Chondrocyte (in vitro differentiated cells): ENCODE measurements at places on chromosomes 5 and 9. TPM values are rescaled to one million over a fixed set of nuclear protein-coding genes. Genes with fewer than 3 reads are reported as not detected.

Gene LVRN
- 0.19 to 0.62 TPM (median 0.46 TPM) in 3 replicates for total RNA-seq

Gene IL3
- not detected in 3 replicates for total RNA-seq

Gene SVEP1
- total RNA-seq: 0.72 to 2.0 TPM (median 0.90 TPM) in 3 replicates

Gene APBA1
- 6.9 to 12.5 TPM (median 12.3 TPM) in 3 replicates for total RNA-seq

Gene OBP2B
- total RNA-seq: not detected in 3 replicates

Gene SPATA24
- 2.7 to 3.7 TPM (median 3.7 TPM) in 3 replicates for total RNA-seq

Gene DCANP1
- total RNA-seq: not detected in 3 replicates

Gene FBP2
- not detected in 3 replicates for total RNA-seq

DNA sequence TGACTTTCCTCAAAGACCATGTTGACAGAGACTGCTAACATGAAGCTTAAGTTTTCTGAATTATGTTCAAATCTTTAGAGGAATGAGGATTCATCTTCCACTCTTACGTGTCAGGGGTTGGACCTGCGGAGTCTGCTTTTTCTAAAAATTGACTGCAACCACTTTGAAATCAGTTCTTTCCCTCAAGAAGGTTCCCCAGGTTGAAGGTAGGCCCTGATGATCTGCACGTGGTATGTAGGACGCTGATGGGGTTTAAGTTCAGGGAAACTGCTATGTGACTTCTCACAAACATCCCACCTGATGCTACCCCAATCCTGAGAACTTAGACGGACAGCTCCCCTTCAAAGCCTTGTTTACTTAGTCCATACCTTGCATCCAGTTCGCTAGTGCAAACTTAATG is 7.2 kb downstream of the RACK1 start:
- H3K27ac ChIP-seq: no peak overlapping the region
- no peak for DNase-seq
- no peaks in the 10 kb centered on the region for H3K27me3 ChIP-seq
- H3K4me1 ChIP-seq: peaks cover 26% of the 10 kb centered on the region
- peaks cover 38% of the 10 kb centered on the region for H3K36me3 ChIP-seq

DNA sequence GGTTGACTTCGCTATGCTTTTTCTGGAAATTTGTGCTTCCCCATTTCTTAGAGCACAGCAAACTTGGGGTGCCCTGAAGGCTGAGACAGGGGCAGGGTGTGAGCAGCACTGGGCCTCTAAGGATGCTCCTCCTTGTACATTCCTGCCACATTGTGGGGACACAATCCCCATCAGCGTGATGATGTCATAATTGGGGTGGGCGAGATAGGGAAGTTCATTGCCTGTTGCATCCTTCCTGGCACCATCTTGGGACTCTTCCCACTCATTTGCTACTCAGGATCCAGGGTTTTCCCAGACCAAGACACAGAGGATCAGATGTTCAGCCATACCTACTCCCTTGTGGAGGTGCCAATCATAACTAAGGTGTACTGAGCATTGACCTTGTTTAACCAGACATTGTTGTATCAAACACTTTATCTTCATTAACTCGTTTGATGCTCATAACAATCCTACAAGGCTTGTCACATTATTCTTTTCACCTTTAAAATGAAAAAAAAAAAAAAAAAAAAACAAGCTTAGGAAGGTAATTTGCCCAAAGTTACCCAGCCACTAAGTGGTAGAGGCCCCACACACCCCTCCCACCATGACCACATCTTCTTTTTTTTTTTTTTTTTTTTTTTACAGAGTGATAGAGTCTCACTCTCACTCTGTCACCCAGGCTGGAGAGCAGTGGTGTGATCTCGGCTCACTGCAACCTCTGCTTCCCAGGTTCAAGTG is 87.6 kb downstream of the UGCG start:
- DNase-seq: no peak
- H3K36me3 ChIP-seq: no peaks in the 10 kb centered on the region
- peaks cover 5% of the 10 kb centered on the region for H3K4me1 ChIP-seq
- no peak overlapping the region for H3K27ac ChIP-seq

DNA sequence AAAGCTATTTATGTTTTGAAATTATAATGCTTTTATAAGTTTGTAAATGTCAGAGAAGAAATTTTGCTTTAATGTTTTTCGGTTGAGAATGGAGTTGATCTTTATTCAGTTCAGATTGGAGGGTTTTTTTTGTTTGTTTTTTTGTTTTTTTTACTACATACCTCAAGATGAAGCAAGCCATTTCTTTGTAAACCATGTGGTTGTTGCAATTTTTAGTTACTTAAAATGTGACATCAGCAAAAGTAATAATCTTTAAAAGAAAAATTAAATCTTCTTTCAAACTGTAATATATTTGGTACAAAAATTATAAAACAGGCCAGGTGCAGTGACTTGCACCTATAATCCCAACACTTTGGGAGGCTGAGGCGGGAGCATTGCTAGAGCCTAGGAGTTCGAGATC is 102.6 kb downstream of the CDC42SE2 start:
- peaks cover 15% of the 10 kb centered on the region for H3K4me1 ChIP-seq
- peaks cover 1% of the 10 kb centered on the region for H3K36me3 ChIP-seq
- H3K27ac ChIP-seq: no peak overlapping the region

DNA sequence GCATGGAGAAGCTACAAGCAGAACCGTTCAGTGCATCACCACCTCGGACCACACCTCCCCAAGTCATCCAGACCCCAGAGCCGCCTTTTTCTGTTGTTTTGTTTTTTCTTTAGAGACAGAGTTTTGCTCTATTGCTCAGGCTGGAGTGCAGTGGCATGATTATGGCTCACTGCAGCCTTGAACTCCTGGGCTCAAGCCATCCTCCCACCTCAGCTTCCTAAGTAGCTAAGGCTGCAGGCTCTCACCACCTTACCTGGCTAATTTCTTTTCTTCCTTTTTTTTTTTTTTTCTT is 13.5 kb upstream of the SFXN1 start:
- H3K4me3 ChIP-seq: no peak overlapping the region
- no peaks in the 10 kb centered on the region for H3K36me3 ChIP-seq
- no peak overlapping the region for H3K27ac ChIP-seq
- no peak for DNase-seq
- peaks cover 33% of the 10 kb centered on the region for H3K27me3 ChIP-seq
- H3K4me1 ChIP-seq: peaks cover 4% of the 10 kb centered on the region

DNA sequence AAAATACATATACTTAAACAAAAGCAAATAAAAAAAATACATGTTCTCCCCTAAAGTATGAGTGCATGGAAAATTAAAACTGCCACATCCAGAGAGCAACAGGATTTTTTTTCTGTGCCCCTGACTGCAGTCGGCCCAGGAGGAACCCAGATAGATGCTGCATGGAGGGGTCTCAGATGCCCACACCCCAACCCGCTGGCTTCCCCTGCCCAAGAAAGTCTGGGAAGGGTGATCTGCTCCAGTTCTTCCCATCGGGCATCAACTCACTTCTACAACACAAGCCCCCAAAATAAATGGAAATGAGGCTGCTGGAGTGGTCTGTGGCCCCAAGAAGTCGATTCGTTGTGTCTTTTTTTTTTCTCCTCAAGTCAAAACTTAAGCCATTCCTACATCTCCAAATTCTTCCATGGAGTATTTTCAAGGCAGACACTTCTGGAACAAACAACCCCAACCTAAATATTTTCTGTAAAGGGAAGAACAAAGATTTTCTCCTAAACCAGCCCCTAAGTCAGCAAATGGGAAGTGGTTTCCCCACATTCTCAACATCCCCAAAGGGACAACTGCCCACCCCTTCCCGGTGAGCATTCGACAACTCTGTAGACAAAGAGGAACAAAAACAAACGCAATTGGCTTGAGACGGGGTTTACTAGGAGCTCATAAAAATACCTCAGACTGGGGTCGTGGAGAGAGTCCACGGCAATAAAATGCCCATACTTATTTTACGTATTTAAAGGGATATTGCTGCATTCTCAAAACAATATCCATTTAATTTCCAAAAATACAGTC is 46.7 kb downstream of the ROR2 start:
- no peak overlapping the region for H3K4me3 ChIP-seq
- no peaks in the 10 kb centered on the region for H3K36me3 ChIP-seq
- no peak for DNase-seq
- no peak overlapping the region for H3K27ac ChIP-seq
- H3K4me1 ChIP-seq: peaks cover 61% of the 10 kb centered on the region
- no peaks in the 10 kb centered on the region for H3K27me3 ChIP-seq

DNA sequence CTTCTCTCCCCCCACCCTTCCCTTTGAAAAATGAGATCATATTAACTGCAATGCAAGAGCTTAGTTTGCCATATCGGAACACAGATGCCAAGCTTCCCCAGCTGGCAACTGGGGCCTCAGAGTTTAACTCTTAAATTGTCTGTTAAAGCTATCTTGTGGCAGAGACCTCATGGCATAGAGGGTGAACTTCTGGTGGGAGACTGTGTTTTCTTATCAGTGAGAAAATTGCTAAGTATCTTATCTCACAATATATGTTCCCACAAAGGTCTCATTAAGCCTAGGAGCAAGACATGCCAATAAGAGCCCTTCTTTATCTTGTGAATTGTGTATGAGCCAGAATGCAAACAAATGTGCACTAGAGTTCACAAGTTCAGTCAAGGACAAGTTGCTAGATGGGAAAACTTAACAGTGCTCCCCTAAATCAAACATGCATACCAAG is 12.3 kb downstream of the NFIB start:
- H3K27ac ChIP-seq: no peak overlapping the region
- no peaks in the 10 kb centered on the region for H3K27me3 ChIP-seq
- H3K4me3 ChIP-seq: no peak overlapping the region
- peaks cover 7% of the 10 kb centered on the region for H3K4me1 ChIP-seq

GRCh38 chr5:88674356-88675167 is 208.4 kb downstream of the MEF2C start:
- H3K36me3 ChIP-seq: peaks cover 3% of the 10 kb centered on the region
- DNase-seq: no peak
- no peak overlapping the region for H3K27ac ChIP-seq
- H3K4me3 ChIP-seq: peak overlapping the region; percentile 64

- H3K4me1 ChIP-seq: no peaks in the 10 kb centered on the region
- H3K27me3 ChIP-seq: peaks cover 39% of the 10 kb centered on the region
- peak; percentile 95 for DNase-seq
- H3K27ac ChIP-seq: no peak overlapping the region
- no peaks in the 10 kb centered on the region for H3K36me3 ChIP-seq
- no peak overlapping the region for H3K4me3 ChIP-seq
These were observed 35.7 kb downstream of the SLC6A3 start for GRCh38 chr5:1409381-1410110.

DNA sequence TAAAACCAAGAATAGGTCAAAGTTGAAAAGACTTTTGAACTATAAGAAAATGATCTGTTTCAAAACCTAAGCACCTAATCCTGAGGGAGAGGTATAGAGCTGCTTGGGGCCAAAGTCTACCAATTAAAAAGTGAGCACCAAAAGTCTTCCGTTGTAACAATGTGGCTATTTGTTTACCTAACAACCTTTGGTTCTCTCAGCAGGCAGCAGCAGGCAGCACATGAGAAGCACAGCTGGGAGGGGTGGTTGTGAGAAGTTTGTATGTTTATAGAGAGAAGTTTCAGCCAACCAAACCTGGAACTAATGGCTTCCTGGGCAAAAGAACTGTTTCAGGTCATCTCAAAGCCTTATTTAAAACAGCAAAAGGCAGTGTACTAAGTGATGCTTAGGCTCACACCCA is 59.8 kb upstream of the TBC1D9B start:
- peaks cover 41% of the 10 kb centered on the region for H3K36me3 ChIP-seq
- no peak overlapping the region for H3K4me3 ChIP-seq
- H3K27me3 ChIP-seq: no peaks in the 10 kb centered on the region
- peak overlapping the region; percentile 43 for H3K27ac ChIP-seq
- no peak for DNase-seq

DNA sequence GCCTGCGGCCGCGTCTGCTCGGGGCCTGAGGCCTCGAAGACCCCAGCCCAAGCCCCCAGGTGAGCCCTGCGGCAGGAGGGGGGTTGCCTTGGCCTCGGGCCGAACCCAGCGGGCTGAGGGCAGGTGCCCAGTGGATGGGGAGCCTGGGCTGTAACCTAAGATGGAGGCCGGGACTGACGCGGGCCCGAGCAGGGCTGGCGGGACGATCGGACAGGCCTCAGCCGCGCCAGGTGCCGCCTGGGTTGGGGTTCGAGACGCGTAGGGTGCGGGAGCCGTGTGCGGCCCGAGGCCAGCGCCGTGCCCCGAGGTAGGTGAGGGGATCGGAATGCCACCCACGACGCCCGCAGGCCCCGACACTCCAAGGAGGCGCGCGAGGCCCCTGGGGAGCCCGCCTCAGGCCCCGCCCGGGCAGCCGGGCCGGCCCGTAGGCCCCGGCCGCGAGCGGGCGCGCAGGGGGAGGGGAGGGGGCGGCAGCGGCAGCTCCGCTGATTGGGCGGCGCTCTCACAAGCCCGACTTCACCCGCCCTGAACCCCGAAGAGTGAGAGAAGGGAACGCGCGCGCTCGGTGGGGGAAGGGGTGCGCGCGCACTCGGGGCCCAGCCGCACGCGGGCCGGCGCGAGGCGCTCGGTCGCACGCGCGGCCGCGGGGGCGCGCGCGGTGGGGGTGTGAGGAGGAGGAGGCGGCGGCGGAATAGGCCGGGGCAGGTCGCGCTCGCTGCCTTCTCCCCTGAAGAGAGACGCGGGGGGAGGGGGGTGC is at the start of gene NSD1:
Gene NSD1 (plus strand): TSS at position 678 of the 757 bp plus-strand sequence. CDS start 1,331 bp downstream, outside the sequence.
- peak within 1 kb of the TSS; percentile 84 for H3K27ac ChIP-seq
- H3K27me3 ChIP-seq: no peaks in the 10 kb centered on the region
- peak; percentile 87 for DNase-seq

GRCh38 chr5:757931-758697 is 26.4 kb downstream of the ZDHHC11B start:
- H3K4me1 ChIP-seq: no peaks in the 10 kb centered on the region
- no peak for DNase-seq
- no peaks in the 10 kb centered on the region for H3K36me3 ChIP-seq
- H3K27me3 ChIP-seq: peaks cover 19% of the 10 kb centered on the region
- no peak overlapping the region for H3K27ac ChIP-seq

- no peaks in the 10 kb centered on the region for H3K27me3 ChIP-seq
- DNase-seq: no peak
- H3K4me1 ChIP-seq: peaks cover 42% of the 10 kb centered on the region
- H3K27ac ChIP-seq: peak overlapping the region; percentile 99
- H3K4me3 ChIP-seq: peak overlapping the region; percentile 95
- H3K36me3 ChIP-seq: peaks cover 4% of the 10 kb centered on the region
These were observed 650 bp downstream of the MRRF start for GRCh38 chr9:122265149-122265915.

DNA sequence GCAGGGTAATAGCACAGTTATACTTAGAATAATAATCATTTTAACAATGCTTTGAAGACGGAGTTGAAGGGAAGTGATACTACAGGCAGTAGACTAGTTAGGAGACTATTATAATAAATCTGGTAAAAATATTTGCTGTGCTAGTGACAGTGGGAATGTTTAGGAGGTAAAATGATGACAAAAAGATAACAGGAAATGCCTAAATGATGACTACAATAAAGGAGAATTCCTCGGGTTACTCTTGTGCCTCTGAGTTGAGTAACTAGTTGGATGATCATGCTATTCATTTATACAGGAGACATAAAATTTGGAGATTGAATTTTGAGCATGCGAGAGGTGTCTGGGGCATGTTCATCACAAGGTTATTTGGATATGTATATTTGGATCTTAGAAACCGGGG is 32.2 kb upstream of the PAM start:
- H3K27ac ChIP-seq: no peak overlapping the region
- no peaks in the 10 kb centered on the region for H3K27me3 ChIP-seq
- no peak overlapping the region for H3K4me3 ChIP-seq
- no peaks in the 10 kb centered on the region for H3K36me3 ChIP-seq
- H3K4me1 ChIP-seq: peaks cover 7% of the 10 kb centered on the region

- no peak overlapping the region for H3K4me3 ChIP-seq
- peak overlapping the region; percentile 52 for H3K27ac ChIP-seq
- H3K36me3 ChIP-seq: peaks cover 20% of the 10 kb centered on the region
- peaks cover 83% of the 10 kb centered on the region for H3K4me1 ChIP-seq
- DNase-seq: no peak
- H3K27me3 ChIP-seq: no peaks in the 10 kb centered on the region
These were observed 41.0 kb downstream of the BASP1 start for GRCh38 chr5:17258431-17258830.

- H3K4me3 ChIP-seq: no peak overlapping the region
- H3K27me3 ChIP-seq: no peaks in the 10 kb centered on the region
- H3K27ac ChIP-seq: peak overlapping the region; percentile 98
- DNase-seq: no peak
These were observed 54.0 kb downstream of the PCA3 start for GRCh38 chr9:76818271-76818670.
